ENCODE measurements at places on chromosomes 7 and 10. TPM values are rescaled to one million over a fixed set of nuclear protein-coding genes. Genes with fewer than 3 reads are reported as not detected.

DNA sequence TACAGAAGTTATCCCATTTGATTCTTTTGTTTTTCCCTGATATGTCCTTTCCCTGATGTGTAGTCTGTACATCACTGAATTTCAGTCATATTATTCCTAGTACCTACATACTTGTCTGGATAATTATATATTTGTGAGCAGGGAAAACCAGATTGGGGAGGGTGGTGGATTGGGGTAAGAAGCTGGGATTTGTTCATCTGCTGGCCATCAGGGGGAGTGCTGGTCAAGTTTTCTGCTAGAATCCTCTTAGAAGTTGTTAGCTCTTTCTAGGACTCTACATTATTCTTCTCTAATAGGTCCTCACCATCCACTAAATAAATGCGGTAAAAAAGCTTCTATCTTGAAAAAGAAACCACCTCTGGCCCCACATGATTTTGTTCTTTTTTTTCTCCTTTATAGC lies 232.7 kb upstream of the TAC1 start:
- H3K27ac ChIP-seq: no peak overlapping the region
- H3K4me3 ChIP-seq: no peak overlapping the region
- H3K27me3 ChIP-seq: no peaks in the 10 kb centered on the region
- no peaks in the 10 kb centered on the region for H3K4me1 ChIP-seq
- DNase-seq: no peak
- no peaks in the 10 kb centered on the region for H3K36me3 ChIP-seq

GRCh38 chr7:105963038-105963667 lies at the start of gene CDHR3:
CDHR3 (plus strand) TSS chr7:105963264; CDS start chr7:105963319, 55 bp downstream.
- H3K27me3 ChIP-seq: no peaks in the 10 kb centered on the region
- no peak within 1 kb of the TSS for H3K4me3 ChIP-seq
- DNase-seq: no peak
- H3K36me3 ChIP-seq: no peaks in the 10 kb centered on the region
- no peaks in the 10 kb centered on the region for H3K4me1 ChIP-seq

The ASIC3 gene
- total RNA-seq: 2.1 TPM

The SRI gene
- total RNA-seq: 120 TPM

The PPP3CB gene
- 30.2 TPM for total RNA-seq

The DTX2 gene
- 68.6 TPM for total RNA-seq

Data from upper lobe of left lung (tissue), 6 donors.